IPS DF 6.9 (cell line): ENCODE measurements at places on chromosomes 4 and X.

- no peak for DNase-seq
Measured at GRCh38 chr4:106851726-106852125, 184.4 kb downstream of the DKK2 start.

- no peak for DNase-seq
Measured at GRCh38 chr4:64713256-64713840, 304.1 kb upstream of the TECRL start.

DNA sequence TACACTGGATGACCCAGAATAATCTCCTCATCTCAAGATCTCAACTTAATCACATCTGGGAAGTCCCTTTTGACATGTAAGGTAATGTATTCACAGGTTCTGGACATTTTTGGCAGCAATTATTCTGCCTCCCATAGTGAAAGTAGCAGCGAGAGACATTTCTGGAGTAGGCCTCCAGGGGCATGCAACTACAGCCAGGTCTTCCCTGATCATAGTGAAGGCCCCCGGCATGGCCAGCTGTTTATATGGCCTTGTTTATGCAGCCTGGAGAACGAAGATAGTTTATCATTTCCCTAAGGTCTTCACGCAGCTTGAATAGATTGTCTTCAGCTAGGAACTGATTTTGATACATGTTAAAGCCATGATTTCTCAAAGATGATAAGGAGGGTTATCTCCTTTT lies 139.9 kb downstream of the RNF150 start:
- no peak for DNase-seq

- no peak for DNase-seq
Measured at GRCh38 chr4:122658818-122659295, 38.0 kb upstream of the IL21 start.

- no peak for DNase-seq
Measured at GRCh38 chrX:66005830-66006449, 33.9 kb downstream of the VSIG4 start.

- DNase-seq, result no peak
Measured at GRCh38 chrX:53440101-53440500, 5.9 kb upstream of the HSD17B10 start.
